ACHN (cell line): ENCODE measurements at places on chromosomes 2 and 18.

DNA sequence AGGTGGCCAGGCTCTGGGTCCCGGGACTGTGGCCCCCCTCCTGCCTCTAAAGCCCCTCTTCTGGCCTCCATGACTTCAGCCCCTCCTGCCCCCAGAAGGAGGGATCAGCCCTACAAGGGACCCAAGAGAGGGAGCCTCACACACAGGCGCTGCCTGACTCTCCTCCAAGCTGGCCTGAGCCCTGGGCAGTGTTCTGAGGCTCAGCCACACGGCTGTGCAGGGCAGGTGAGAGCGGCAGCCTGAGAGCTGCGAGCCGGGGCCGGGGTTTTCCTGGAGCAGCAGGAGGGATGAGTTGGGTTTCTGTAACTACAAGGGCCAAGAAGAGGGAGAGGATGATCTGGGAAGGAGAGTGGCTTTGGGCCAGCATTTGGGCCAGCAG is 70.1 kb downstream of the HPCAL1 start:
- DNase-seq = no peak

DNA sequence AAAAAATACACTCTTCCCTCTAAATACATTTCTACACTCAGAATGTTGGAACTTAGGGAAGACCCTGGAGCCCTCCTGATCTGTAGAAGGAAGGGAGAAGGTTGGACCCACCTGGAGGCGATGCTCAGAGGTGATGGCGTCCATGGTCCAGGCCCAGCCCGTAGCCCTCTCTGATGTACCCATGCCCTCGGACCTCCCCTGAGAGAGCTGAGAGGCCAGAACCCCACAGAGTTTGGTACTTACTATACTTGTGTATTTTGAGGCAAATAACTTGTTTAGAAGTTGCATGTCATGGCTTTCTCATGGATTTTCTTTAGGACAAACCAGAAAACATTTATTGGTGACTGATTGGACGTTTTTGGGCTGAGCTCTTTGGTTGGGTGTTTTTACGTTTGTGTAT is 10.5 kb downstream of the CTDP1 start:
- DNase-seq = no peak

GRCh38 chr2:42223067-42223854 is 54.1 kb downstream of the EML4 start:
- DNase-seq = no peak

GRCh38 chr2:235486729-235487128 is 7.1 kb upstream of the AGAP1 start:
- no peak for DNase-seq

GRCh38 chr2:14902953-14903352 is 270.4 kb downstream of the LRATD1 start:
- DNase-seq = no peak

DNA sequence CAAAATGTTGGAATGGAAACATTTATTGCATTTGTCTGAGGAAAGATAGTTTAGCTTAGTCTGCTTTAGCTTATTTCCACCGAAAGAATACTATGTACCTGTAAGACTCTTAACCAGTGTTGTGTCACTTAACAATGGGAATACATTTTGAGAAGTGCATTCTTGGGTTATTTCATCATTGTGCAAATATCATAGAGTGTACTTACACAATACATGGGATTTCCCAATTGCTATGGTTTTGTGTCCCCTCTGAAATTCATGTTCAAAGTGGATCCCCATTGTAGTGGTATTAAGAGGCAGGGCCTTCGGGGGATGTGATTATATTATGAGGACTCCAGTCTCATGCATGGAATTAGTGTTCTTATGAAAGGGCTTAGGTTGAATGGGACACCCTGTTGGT is 249.4 kb upstream of the UBE2E3 start:
- DNase-seq = no peak

DNA sequence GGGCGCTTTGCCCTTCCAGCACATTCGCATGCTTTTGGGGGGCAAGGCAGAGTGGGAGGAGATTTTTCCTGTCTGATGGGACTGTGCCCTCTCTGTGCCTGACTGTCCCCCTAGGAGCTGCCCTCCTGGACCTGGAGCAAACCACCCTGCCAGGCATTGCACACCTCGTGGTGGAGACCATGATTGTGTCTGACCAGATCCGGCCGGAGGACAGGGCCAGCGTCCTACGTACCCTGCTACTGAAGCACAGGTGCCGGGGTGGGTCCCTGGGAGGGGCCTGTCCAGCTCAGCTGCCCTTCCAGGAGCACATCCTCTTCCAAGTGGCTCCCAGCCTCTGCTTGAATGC is 5.3 kb downstream of the SLC4A3 start:
- no peak for DNase-seq
